ENCODE measurements at places on chromosomes 12 and 14.

DNA sequence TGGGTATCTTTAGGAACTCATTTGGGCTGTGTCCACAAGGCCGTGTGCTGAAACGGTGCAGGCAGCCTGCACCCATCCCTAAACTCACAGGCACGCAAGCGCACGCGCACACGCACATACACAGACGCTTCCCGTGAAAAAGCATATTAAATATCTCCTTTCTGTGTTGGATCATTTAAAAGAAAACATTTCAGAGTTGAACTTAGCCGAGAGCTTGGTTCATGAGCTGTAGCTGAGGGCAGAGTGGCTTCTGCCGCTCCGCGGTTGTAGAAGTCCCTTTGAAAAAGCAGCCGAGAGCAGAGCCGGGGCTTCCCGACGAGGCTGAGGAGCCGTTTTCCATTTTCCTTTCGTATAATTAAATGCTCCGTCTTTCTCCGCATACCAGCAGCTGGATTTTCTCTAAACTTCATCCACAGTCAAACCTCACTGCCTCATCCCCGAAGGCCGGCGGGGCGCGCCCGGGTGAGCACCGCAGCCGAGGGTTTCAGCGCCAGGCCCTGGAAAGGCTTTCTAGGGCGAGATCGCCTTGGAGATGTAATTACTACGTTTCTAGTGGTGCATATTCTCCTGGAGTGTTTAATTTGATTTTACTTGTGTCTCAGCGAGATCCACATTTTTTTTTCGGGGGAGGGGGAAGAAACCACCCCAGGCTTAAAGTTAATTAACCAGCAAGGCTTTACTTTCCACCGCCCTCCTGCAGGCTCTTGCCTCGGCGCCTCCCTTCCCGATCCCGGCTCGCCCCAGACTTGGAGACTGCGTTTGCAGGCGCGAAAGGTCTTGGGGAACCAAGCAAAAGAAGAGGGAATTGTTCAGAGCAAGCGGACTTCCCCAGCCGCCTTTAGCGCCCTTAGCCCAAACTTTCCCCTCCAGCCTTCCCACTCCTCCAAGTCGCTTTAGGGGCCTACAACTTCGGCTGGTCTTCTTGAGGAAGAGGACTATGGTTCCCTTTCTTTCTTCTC lies 3.0 kb upstream of the HOXC13 start:
- no peak for DNase-seq

DNA sequence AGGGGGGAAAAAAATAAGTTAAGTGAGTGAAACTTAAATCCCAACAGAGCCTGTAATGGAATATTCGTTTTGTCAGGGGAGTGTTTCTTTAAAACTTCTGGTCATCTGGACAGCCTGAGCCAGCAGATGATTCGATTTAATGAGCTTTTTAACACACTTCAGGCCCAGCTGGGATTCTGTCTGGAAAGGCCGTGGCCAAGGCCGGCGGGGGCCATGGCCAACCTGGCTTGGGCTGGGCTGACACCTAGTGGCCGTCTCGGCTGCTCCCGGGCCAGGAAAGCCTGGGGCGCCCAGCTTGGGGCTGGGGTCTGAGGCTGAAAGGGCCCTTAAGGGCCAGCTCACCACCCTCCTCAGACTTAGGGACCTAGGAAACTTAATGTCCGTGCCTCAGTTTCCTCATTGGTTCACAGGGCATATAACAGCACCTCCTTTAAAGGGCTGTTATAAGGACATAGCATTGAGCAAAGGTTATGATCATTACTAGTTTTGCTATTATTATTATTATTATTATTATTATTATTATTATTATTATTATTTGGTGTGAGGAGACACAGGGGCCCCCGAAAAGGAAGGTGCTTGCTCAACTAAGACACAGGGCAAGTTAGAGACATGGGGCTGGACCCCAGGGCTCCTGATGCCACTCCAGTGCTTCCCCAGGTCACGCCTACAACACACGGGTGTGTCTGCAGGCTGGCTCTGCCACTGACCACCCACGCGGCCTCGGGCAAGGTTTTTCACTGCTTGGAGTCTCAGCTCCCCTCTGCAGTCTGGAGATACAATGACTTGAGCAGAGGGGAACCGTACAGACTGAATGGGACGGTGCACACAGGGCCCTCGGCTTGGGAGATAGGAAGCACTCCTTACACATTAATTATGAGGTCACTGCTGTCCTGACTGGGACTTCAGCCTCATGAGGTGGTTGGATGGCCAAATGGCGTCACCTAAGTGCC lies 84.0 kb downstream of the SYNE3 start:
- DNase-seq = no peak

DNA sequence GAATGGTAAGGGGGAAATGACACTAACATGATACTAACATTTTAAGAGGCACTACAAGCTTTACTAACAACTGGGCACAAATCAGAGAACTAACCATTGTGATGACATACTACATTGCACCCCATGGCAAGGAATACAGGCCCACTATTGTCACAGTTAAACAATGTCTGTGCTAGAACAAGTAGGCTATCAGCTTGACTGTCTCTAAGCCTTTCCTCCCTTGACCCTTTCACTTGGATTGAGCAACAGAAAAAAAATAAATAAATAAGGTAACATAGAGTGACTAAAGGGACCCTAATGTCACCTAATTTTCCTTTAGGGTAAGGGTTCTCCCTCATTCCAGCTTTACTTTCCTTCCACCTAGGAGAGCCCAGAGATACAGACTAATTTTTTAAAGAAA lies 4.4 kb downstream of the SLC38A2 start:
- no peak for DNase-seq

- DNase-seq = no peak
Measured at GRCh38 chr12:28882444-28882843, 266.6 kb upstream of the FAR2 start.

DNA sequence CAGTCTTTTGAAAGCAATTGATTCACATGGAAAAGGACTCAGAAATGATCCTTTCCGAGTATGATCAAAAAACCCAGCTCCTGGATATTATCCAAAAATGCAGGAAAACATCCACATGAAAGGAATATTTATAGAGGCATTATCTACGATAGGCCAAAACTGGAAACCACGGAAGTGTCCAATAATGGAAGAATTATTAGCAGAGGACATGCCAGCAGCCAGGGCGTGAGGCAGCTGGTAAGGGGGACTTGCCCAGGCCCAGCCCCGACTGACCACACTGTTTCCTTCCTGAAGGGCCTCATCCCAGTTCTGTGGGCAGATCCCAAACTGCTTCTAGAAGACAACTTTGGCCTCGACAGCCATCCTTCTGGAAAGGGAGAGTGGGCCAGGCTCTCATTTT lies 20.5 kb downstream of the ACTN1 start:
- DNase-seq = no peak

- DNase-seq = peak; percentile 16
Measured at GRCh38 chr12:67647799-67648520, 585 bp upstream of the DYRK2 start.

- no peak for DNase-seq
Measured at GRCh38 chr12:14892726-14893505, 7.3 kb upstream of the MGP start.

DNA sequence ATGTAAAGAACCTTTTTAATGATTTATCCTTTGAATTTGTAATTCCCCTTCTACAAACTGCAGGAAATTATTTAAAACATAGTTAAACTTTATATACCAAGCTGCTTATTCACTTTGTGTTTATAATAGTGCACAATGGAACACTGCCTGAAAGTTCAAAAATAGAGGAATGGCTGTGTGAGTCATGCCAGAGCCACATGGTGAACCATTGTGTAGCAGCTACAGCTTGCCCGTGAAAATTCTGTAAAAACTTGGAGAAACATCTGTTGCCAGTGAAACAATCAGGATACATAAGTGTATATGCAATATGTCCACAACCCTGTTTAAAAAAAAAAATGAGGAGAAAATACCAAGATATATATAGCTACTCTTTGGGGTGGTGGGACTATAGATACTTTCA lies 59.5 kb downstream of the VEZT start:
- DNase-seq = no peak

- DNase-seq = no peak
Measured at GRCh38 chr12:49811961-49812401, 16.2 kb downstream of the NCKAP5L start.

GRCh38 chr14:89246290-89246689 lies 170.7 kb downstream of the FOXN3 start:
- no peak for DNase-seq

GRCh38 chr12:26153421-26154154 lies 28.8 kb upstream of the BHLHE41 start:
- DNase-seq = no peak

DNA sequence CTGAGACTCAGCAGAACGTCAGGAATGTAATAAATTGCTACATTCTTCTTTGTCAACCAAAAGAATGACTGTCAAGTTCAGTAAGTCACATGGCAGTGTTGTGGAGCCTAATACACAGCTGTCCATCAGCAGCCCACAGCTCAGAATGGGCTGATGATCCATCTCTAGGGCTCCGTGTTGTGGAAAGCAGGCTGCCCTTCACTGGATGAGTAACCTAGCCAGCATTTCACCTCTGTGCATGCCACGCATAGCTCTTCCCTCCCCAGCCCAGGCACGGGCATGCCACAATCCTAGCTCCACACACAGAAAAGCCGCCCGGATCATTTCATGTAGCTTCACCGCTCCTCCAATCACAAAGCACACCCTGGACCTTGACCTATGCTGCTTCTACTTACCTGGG lies 878.0 kb upstream of the TMEM132C start:
- DNase-seq = no peak
